Fibroblast of lung (primary cell): ENCODE measurements at places on chromosomes 11 and 22.

DNA sequence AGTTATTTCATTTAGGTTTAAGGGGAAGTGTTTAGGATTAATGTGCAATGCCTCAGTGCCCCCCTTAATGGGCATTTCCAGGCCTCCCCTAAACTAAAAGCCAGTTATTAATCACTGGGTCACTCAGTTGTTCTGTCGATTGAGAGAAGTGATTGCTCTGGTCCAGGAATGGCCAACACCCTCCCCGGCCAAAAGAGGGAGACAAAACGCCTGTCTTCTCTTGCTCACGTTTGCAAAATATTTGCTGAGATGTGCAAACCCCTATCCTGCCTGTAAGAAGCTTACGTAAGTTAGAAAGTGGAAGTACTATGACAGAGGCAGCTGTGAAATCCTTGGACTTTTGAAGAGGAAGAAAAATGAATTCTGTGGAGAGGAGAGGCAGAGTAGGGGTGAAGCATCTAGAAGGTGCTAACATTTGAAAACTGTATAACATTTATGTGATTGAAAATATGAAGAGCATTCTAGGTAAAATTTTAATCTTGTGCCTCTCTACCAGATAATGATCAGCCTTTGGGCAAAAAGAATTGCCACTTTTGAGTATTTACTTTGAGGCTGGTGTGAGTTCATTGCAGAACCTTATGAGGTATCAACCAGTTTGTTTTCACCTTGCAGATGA lies 37.7 kb downstream of the NTM start:
- H3K36me3 ChIP-seq = no peaks in the 10 kb centered on the region
- H3K27me3 ChIP-seq = no peaks in the 10 kb centered on the region
- peak; percentile 25 for DNase-seq
- H3K27ac ChIP-seq = no peak overlapping the region
- no peaks in the 10 kb centered on the region for H3K4me1 ChIP-seq

GRCh38 chr22:38137876-38138687 lies 27.6 kb upstream of the BAIAP2L2 start:
- H3K27me3 ChIP-seq = no peaks in the 10 kb centered on the region
- H3K4me1 ChIP-seq = peaks cover 9% of the 10 kb centered on the region
- no peak overlapping the region for H3K27ac ChIP-seq
- no peaks in the 10 kb centered on the region for H3K36me3 ChIP-seq

GRCh38 chr22:45859231-45860161 lies 117.5 kb downstream of the WNT7B start:
- H3K4me1 ChIP-seq = no peaks in the 10 kb centered on the region
- DNase-seq = no peak
- H3K27me3 ChIP-seq = no peaks in the 10 kb centered on the region

DNA sequence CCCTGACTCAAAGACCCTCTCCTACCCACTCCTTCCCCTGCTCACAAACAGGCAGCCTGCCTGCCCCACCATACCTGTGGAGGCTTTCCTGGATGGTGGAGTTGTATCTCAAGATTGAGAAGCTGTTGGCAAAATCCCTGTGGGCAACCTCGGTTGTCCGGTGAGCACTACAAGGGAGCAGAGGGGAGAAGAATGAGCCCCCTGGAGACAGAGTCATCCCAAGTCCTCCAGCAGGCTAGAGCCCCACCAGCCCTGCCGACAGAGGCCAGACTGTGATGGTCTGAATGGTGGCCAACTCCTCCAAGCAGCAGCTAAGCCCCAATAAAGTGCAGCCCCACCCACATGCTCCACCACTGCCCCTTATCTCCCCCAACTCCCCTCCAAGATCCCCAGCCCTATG lies 17.5 kb downstream of the TMPRSS13 start:
- no peak overlapping the region for H3K4me3 ChIP-seq
- no peak for DNase-seq
- H3K27me3 ChIP-seq = peaks cover 10% of the 10 kb centered on the region
- H3K27ac ChIP-seq = no peak overlapping the region
